ENCODE measurements at places on chromosomes 12 and 14.

- DNase-seq, result peak; percentile 92
These were observed 22.7 kb downstream of the TRAFD1 start for GRCh38 chr12:112148031-112148513.

GRCh38 chr12:110688446-110689280 lies at the start of gene HVCN1:
HVCN1 (minus strand) TSS chr12:110689115; CDS start chr12:110683245, 5,870 bp downstream.
- DNase-seq, result peak; percentile 5

DNA sequence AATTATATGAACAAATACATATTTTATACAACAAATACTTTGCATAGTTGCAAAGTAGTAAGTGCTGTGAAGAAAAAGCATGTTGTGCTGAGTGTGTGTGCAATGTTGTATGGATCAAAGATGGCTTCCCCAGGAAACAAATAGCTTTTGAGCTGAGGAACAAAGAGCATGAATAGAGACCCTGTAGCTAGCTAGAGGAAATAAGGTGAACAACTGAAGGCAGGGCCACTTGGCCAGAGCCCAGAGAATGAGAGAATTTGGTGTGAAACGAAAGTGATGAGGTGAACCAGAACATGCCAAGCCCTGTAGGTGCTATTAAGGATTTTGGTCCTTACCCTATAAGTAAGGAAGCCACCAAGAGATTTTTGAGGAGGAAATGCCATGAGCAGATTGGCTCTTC lies 17.1 kb downstream of the DYRK2 start:
- DNase-seq, result no peak

DNA sequence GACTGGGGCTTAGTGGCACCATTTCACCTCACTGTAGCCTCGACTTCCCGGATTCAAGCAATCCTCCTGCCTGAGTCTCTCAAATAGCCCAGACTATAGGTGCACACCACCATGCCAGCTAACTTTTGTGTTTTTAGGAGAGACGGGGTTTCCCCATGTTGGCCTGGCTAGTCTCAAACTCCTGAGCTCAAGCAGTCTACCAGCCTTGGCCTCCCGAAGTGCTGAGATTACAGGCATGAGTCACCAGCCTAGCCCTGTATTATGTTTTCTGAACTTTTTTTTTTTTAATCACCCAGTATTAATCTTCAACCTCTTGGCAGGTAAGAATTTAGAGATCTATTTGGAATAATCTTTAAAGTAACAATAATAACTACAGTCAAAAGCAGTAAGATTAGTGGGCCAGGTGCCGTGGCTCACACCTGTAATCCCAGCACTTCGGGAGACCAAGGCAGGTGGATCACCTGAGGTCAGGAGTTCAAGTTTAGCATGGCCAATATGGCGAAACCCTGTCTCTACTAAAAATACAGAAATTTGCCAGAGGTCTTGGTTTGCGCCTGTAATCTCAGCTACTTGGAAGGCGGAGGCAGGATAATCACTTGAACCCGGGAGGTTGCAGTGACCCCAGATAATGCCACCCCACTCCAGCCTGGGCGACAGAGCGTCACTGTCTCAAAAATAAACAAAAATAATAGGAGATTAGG lies 8.6 kb downstream of the NANOG start:
- peak; percentile 31 for DNase-seq

DNA sequence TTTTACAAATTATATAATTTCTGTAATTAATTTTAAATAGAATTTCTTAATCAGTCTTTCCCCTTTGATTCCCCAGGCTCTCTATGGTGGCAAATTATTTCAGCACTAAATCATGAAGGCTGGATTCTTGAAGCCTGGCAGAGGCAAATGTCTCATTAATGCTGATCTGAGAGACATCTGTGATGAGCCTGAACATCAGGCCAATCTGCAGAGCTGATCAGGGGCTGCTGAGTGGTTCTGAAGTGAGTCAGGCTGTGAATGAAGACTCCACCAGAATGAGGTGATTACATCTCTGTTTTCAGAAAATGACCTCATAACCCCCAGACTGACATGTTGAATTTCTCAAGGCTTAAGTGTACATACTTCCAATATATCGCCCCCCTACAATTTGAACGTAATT lies 124.2 kb upstream of the MIS18BP1 start:
- DNase-seq, result no peak

GRCh38 chr14:103558071-103558882 lies 4.2 kb downstream of the BAG5 start:
- DNase-seq, result peak; percentile 91

DNA sequence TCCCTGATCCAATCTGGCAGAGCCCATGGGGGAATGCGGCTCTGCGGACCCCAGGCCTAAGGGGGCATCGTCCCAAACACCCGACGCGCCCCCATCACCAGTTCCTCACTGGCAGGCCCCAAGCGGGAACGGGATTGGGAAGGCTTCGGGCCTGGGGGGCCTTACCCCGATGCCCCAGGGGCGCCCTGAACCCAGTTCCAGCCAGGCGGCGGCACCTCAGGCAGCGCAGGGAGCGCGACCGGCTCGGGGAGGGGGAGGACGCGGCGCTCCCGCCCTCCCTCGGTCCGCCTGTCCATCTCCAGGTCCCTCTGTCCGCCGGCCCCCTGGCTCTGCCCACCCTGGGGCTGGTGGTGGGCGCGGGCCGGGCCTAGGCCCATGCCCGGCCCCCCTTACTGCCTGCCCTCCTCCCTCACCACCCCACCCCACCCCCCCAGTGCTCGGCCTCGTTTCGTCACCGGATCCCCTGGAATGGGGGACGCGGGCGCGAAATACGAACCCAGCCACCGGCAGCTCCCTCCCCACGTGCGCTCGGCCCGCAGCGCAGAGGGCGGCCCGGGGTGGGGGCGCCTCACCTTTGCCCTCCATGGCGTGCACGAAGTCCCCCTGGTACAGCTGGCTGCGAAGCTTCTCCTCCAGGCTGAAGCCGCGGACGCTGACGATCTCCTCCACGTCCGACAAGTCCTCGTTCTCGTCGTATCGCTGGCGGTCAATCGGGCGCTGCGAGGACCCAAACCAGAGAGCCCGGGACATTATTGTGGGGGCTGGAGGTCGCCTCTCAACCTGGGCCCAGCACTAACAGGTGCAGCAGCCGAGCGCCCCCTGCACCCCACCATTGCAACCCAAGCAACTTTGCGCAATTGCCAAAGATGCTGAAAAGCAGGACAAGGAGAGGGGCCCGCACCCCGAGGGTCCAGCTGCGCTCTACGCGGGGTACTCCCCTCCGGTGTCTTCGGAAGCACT lies 2.3 kb downstream of the KDM2B start:
- DNase-seq, result peak; percentile 31

- no peak for DNase-seq
These were observed 35.2 kb upstream of the FAM181A start for GRCh38 chr14:93891756-93892504.

DNA sequence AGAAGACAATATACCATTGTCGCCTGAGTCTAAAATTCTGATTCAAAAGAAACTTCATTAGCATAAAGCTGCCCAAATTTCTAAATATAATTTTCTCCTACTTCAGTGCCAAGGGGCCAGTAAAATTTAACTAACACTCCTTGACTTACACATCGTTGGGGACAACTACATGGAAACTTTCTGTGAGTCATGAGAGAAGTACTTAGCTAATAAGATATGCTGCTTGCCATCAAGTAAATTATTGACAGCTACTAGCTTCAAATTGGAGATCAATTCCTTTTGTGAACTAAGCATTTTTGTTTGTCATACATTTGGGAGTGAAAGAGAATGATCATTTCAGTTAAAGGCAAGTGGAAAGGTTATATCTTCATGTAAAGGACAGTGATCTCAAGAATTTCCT lies 373.3 kb downstream of the MDGA2 start:
- DNase-seq, result no peak

GRCh38 chr14:34699873-34700621 lies 14.3 kb downstream of the CFL2 start:
- DNase-seq, result peak; percentile 94

GRCh38 chr12:108133482-108133881 lies 4.4 kb downstream of the WSCD2 start:
- DNase-seq, result no peak

GRCh38 chr14:104158827-104159798 lies 20.7 kb downstream of the KIF26A start:
- no peak for DNase-seq

DNA sequence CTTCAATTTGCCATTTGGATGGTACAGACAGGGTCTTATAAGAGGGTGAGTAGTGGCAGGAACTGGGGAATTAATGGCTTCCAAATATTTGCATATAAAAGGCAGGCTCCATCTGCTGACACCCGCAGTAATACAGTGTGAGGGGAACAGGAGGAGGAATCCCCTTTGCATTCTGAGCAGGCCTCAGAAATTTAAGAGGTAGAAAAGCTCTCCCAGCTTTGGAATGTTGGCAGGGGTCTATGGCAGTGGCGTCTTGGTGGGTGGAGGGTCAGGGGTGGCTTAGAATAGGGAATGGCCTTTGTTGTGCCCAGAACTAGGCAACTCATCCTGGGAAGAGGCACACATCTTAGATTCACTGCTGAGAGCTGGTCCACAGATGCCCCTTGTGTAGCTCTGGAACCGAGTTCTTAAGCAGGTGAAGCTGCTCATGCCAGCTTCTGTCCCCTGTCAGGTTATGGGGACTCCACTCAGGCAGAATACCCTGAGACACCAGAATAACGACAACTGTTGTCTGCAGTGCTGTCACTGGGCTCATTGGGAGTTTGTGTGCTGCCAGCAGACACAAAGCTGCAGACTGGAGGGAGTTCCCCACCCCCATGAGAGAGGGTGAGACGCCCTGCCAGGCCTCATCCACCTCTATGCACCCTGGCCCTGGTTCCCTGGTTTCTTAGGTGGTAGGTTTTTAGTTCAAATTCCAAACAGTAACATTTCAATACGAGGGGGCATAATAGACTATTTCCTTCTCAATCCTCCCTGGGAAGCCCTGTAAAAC lies 190.2 kb downstream of the MON2 start:
- no peak for DNase-seq

GRCh38 chr12:54416687-54417603 lies 2.1 kb downstream of the ITGA5 start:
- DNase-seq, result no peak

DNA sequence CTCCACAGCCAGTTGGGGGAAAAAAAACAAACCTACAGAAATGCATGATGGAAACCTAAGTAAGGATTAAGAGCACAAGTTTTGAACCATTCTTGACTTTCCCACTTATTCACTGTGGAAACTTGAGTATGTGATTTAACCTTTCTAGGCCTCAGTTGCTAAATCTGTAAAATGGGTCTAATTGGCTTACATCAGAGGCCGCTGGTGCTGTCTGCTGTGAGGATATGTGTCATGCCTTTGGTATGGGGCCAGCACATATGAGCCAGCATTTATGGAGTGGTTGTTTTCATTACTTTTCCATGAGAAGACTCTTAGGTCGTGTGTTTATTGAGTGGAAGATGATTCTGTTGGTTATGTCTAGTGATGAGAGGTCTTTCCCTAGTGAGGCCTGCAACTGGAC lies 102.4 kb downstream of the ESR2 start:
- DNase-seq, result peak; percentile 93

DNA sequence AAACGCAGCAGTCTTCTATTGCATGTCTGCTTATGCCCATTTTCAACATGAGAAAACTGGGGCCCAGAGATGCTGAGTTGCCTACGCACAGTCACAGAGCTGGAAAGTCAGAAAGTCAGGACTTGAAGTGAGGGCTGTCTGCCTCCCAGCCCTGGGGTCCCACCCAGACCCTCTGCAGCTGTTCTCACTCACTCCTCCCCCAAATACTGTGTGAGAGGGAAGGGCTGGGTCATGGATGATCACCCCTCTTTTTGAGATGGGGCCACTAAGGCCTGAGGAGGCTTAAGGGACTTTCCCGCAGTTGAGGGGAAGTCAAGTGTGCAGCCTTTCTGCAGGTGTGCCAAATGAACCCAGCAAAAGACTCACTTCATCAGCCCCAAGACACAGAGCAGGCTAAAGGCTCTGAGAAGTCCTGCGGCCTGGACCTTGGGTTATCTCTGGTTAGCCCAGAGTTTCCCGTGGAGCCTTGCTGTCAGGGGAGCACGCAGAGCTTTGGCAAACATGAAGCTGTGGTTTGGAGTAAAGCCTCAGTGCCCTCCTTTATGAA lies 18.7 kb downstream of the DTX1 start:
- DNase-seq, result no peak

DNA sequence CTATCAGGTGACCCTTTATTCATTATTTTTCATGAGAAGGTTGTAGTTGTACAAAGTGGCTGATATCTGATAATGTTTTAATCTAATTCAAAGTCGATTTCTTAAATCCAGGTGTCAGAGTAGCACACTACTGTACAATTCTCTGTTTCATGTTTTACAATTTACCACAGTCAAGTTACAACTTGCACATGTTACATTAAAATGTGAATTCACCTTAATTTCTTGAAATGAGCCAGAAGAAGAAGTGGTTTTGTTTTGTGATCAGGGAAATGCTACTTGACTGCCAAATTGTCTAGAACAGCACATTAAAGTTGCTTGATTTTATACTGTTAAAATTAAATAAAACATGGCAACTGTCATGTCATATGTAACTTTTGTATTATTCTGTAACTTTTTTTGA lies 23.2 kb downstream of the LRRK2 start:
- DNase-seq, result no peak

DNA sequence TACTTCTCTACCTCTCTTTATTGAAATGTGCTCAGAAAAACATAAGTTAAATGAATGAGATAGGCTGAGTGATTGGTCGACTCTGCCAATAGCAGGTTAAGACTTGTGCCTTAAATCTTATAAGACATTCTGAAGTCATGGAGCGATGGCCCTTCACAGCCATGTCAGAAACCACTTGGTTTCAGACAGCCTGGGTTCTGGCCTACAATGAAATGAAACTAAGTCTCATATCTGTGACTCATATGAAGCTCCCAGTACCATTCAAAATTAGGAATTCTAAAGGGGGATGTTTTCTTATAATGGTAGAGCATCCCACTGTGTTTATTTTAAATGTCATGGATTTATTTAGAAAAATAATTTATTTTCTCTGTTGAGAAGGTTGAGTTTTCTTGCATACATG lies 42.6 kb downstream of the PLXNC1 start:
- no peak for DNase-seq

DNA sequence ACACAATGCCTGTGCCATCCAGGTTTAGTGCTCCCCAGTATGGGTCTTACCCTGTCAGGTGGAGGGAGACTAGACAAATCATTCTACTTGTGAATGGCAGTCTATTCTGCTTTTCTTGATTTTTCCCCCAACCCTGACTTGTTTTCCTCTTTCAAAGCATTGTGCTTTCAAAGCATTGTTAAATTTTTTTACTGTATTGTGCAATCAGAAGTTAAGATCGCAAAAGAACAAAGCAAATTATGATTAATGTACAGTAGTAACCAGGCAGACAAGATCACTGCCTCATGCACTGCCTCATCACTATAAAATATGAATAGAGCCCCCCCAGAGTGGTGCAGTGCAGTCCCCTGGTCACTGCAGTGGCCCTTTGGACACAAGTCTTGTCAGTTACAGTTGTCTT lies 14.1 kb downstream of the GABARAPL1 start:
- no peak for DNase-seq

- peak; percentile 11 for DNase-seq
These were observed 69.4 kb downstream of the CD163L1 start for GRCh38 chr12:7374423-7375144.

- peak; percentile 7 for DNase-seq
These were observed 136.0 kb downstream of the KSR2 start for GRCh38 chr12:117832459-117833457.

- no peak for DNase-seq
These were observed 48.3 kb downstream of the ABCD2 start for GRCh38 chr12:39571351-39571750.

GRCh38 chr12:79138872-79139271 lies 274.3 kb downstream of the SYT1 start:
- no peak for DNase-seq

Data from iris pigment epithelial cell (primary cell).